ENCODE measurements at places on chromosomes 6 and 20.
A peak's percentile ranks its signal among the peaks of the same experiment; 100 is the strongest.

- no peak for DNase-seq
These were observed 7.7 kb downstream of the NTSR1 start for GRCh38 chr20:62716198-62716940.

GRCh38 chr6:95596021-95596420, 18.7 kb downstream of the MANEA start:
- DNase-seq: no peak

DNA sequence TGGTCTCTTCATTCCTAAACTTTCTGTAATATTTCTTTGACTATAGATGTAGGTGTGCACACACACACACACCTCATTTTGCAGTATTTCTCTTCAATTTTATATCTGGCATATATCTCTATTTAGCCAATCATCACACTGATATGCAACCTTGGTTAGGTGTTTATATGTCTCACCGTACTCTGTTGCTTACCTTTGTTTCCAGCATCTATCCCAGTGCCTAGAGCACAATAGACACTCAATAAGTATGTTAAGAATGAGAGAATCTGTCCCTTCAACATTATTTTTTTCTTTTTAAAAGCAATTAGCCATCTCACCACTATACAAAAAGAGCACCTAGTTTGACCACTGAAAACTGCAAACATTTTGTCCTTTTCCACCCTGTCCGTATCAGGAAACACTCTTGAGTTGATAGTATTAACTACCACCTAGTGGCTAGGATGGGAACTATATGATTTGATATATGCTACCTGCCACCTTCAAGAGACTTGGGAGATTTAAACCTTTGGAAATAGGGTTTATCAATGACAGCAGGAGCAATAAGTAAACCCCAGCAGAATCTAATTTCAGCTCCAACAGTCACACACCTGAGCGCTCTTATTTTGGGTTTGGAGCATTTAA, 48.7 kb upstream of the RSPO3 start:
- DNase-seq: peak; percentile 27

- DNase-seq: peak; percentile 73
These were observed 14.3 kb upstream of the FOXP4 start for GRCh38 chr6:41531591-41532582.

GRCh38 chr20:17806739-17807441, 107.1 kb downstream of the BANF2 start:
- no peak for DNase-seq

DNA sequence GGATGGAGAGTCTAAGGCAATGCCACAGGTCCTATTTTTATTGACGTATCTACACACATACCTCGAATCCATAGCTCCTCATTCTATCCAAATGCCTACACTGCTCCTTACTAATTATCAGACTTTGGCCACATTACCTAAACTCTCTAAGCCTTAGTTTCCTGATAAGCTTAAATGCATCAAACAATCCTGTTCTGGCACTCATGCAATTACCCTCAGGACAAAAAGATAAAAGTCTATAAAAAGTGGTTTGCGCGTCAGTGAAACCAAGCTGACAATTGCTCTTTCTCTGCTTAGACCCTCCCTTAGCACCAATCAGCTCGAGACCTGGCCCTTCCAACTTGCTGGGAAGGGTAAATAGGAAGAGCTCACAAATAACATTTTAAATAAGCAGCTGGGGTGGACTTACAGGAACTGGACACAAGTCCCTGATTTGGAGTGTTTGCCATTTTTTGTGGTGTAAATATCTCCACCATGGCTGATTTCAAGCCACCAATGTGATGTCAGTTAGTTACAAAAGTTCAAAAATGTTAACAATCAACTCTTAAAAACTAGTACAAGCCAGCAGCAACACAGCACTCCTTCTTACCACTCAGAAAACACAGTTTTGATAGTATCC, 7.2 kb upstream of the PLEKHG1 start:
- DNase-seq: no peak

DNA sequence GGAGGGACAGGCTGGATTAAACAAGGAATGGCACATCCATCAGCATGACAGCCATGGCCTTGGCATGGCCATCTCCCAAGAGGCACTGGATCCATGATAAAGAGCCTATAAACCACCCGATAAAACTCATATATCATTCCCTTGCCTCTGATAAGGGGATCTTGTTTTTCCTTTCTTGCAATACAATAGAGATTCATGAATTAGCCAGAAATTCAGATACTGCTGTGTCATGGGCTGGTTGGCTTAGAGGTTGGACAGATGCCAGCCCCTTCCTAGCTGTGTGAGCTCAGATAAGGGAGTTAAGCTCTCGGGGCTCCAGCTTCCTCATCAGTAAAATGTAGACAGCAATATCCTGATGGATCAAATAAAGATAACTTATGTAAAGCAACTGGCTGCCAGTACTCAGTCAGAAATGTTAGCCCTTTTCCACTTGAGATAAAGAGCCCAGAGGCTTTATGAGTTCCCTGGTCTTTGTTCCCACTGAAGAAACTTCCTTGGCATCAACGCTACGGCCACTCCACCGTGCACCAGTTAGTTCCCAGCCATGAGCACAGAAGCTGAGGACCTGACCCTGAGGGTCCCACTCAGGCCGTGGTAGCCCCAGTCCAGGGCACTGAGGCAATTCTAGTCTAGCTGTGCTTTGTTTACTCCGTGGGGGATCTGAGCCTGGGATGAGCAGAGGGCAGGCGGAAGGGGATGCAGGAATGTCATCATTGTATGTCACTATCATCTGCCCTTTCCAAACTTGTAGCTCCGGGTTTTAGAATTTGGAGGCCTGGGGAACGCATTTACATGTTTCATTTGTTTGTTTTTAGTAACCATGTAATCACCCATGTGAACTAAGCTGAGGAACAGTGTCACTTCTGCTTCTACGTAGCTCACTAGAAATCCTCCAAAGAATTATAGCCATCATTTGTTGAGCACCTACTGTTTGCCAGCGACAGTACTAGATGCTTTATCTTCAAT, 67.2 kb upstream of the TBC1D7 start:
- peak; percentile 20 for DNase-seq

All from NCI-H1694 treated with DMSO at 0.1 percent for 48 hours (cell line).